ENCODE measurements at places on chromosomes 6 and 20. TPM values are rescaled to one million over a fixed set of nuclear protein-coding genes. Genes with fewer than 3 reads are reported as not detected.

- no peaks in the 10 kb centered on the region for H3K36me3 ChIP-seq
- H3K4me1 ChIP-seq: peaks cover 18% of the 10 kb centered on the region
- peak; percentile 78 for DNase-seq
- H3K27ac ChIP-seq: no peak overlapping the region
- H3K4me3 ChIP-seq: no peak overlapping the region
Observed at GRCh38 chr6:16802071-16802470, 40.8 kb upstream of the ATXN1 start.

TBXT gene
- not detected for total RNA-seq

TP53TG5 gene
- total RNA-seq: not detected

SEL1L2 gene
- not detected for total RNA-seq

RIN2 gene
- 26.0 TPM for total RNA-seq

MYH7B gene
- total RNA-seq: 21.7 TPM

PANK2 gene
- 40.3 TPM for total RNA-seq

- DNase-seq: peak; percentile 76
- no peak overlapping the region for H3K4me3 ChIP-seq
- peaks cover 16% of the 10 kb centered on the region for H3K4me1 ChIP-seq
- no peak overlapping the region for H3K27ac ChIP-seq
- peaks cover 81% of the 10 kb centered on the region for H3K36me3 ChIP-seq
Observed at GRCh38 chr6:160041608-160042007, 72.7 kb downstream of the IGF2R start.
